ENCODE measurements at places on chromosomes 6 and 20.

GRCh38 chr6:105911106-105911629 is 175.0 kb upstream of the PRDM1 start:
- no peak for DNase-seq

- no peak for DNase-seq
These were observed 28.5 kb downstream of the SMOC2 start for GRCh38 chr6:168469521-168469920.

- DNase-seq = no peak
These were observed 426.6 kb downstream of the FRK start for GRCh38 chr6:115634131-115634530.

DNA sequence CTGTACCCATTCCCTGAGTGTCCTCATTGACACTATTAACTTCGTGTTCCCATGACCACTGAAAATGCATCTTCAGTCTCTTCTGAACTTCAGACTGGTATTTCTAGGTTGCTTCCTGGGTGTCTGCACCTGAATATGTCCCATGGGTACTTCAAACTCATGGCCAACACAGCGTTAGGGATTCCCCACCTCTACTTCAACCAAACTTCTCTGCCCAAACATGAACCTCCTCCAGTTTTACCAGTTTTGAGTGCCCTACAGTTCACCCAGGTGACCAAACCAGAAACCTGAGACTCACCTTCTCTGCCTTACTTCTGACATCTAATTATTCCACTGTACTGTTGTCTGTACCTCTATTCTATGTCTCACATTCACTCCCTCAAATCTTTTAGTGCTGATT is 99.5 kb upstream of the SUPT3H start:
- DNase-seq = no peak

GRCh38 chr6:167828325-167828956 is 1.7 kb downstream of the AFDN start:
- no peak for DNase-seq

DNA sequence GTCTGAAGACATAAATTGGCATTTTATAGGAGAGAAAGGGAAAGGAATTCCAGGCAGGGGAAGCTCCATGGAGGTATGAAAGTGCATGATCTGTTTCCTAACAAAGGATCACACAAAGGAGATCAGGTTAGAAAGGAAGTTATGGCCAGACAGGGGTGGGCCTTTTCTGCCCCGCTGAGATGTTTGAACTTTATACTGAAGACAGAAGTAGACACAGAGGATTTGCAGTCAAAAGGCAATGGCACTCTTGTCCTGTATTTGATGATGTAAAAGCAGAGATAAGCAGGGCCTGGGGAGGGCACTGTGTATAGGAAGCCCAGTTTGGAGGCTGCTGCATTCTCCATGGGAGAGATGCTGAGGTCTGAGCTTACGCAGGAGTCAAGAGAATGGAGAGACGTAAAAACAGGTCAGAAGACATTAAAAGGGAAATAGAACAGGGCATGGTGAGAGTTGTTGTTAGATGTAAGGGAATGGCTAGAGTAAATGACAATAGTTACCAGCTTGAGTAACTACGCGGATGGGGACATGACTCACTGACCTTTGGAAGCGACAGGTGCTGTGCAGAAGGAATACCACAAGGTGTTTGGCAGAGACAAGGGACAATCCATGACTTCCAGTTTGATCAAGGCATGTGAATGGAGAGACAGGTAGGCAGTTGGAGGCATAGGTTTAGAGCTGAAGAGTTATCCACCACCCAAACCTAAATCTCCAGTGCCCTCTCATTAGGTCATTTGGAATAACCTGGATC is 190.6 kb upstream of the SASH1 start:
- DNase-seq = no peak

DNA sequence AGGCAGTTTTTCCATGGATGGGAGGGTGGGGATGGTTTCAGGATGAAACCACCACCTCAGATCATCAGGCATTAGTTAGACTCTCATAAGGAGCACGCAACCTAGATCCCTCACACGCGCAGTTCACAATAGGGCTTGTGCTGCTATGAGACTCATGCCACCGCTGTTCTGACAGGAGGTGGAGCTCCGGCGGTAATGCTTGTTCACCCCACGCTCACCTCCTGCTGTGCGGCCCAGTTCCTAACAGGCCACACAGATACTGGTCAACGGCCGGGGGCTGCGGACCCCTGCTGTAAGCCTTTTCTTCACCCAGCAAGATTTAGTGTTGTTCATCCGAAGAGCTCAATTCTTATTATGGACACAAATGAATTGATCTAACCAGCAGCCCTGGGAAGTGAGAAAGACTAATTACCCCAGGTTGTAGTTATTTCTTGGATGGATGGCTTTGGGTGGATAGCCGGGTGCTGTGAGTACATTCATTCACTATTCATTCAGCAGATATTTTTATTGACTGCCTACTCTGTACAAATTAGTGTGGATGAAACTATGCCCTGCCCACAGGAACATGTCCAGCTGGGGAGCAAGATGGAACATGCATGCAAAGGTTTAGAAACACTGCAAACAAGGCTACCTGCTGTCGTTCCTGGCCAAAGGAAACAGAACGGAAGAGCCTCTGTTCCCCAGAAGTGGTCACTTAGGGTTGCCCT is 57.2 kb downstream of the RIOK1 start:
- DNase-seq = no peak
